ENCODE measurements at places on chromosomes 1 and 21. TPM values are rescaled to one million over a fixed set of nuclear protein-coding genes. Genes with fewer than 3 reads are reported as not detected.
A peak's percentile ranks its signal among the peaks of the same experiment; 100 is the strongest.

DNA sequence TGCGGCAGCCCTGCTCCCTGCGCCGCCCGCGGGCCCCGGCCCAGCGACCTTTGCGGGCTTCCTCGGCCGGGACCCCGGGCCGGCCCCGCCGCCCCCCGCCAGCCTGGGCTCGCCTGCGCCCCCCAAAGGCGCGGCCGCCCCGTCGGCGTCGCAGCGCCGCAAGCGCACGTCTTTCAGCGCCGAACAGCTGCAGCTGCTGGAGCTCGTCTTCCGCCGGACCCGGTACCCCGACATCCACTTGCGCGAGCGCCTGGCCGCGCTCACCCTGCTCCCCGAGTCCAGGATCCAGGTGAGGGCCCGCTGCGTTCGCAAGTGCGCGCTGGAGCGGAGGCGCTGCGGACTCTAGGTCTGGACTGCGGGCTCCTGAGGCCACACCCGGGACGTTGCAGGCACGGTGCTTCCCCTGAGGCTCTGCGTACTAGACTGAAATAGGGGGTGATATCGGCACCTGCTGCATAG lies 351 bp downstream of the MIXL1 start:
- ATAC-seq: peak; percentile 55

GRCh38 chr1:230581446-230582079 lies 60.7 kb upstream of the COG2 start:
- ATAC-seq: no peak

DNA sequence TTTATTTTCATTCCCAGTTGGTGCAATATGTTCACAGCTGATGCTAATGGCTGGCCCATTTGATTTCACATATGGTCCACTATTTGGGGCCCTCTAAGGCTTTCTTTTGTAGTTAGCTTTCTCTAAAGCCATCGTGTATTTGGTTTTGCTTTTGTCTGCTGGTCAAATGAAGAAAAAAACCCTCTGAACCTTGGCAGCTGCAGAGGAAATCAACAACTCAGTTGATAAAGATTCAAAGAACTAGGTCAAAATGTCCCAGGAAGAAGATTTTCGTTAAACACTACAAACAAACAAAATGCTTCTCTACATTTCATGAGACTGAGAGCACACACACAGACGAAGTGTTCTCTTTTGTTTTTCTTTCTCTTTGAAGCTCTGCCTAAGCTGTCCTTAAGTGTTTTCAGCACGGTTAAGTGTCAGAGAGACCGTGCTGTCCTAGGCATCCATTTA lies 655.0 kb downstream of the RWDD3 start:
- no peak for ATAC-seq

DNA sequence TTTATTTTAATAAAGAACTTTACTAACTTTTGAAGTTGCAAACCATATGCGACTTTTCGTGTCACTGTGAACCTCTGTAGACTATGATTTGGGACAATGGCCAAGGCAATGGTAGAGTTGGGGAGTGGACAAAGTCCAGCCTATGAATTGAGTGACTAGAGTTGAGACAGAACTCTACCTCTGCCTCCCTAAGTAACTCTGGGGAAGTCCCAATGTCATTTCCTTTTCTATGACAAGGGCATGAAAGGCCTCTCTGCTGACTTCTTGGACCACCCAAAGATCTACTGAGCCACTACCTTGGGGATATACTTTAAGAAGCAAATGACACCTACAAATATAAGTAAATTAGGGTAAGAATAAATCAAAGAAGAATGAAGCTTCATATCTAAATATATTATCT lies 19.3 kb downstream of the BEND5 start:
- no peak for ATAC-seq

- no peak for ATAC-seq
These were observed 109.6 kb downstream of the ENAH start for GRCh38 chr1:225543350-225543749.

The TMEM82 gene
- not detected for total RNA-seq

GRCh38 chr1:55286856-55287602 lies 71.9 kb upstream of the USP24 start:
- peak; percentile 78 for ATAC-seq

DNA sequence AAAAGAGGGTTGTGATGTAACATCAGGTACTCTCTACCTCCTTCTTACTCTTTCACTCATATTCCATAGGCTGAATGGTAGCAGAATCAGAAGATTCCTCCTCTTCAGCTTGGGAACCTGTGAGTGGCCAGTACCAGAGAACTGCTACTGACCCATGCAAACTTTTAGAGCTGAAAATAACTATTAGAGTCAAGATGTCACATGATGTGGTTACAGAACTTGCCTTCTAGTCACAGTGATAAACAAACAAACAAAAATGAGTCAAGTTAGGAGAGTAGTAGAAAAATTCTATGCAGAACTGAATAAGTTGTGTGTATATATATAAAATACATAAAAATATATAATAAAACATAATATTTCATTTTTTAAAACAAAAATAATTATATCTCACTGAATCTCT lies 47.6 kb upstream of the RGS1 start:
- no peak for ATAC-seq

- peak; percentile 98 for ATAC-seq
These were observed 184.5 kb upstream of the TMEM51 start for GRCh38 chr1:14969006-14969405.

The OR2L5 gene
- 0.09 TPM for total RNA-seq

DNA sequence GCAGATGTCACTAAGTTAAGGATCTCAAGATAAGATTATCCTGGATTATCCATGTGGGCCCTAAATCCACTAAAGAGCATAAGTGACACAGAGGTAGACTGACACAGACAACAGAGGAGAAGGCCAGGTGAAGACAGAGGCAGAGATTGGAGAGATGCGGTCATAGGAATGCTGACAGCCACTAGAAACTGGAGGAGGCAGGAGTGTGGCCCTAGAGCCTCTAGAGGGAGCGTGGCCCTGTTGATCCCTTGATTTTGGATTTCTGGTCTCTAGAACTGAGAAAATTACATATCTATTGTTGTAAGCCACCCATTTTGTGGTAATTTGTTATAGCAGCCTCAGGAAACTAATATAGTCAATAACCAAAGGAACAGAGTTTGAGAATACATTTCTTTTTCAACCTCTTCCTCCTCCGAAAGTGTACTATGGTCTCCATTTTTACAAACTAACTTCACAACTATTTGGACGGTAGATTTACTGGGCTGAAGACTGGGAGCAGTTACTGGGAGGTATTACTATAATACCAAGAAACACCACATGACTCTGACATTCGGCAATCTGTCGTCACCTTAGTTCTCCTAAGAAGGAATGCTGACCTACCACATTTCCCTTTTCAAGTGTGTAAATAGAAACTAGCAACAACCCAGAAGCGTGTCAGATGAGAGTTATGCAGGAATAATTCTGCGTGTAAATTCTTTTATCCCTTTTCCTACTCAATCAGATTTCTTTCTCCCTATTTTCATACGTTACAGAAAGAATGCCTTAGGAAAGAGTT lies 116.0 kb upstream of the ZNHIT6 start:
- no peak for ATAC-seq

GRCh38 chr1:78375996-78376395 lies 114.8 kb upstream of the PTGFR start:
- no peak for ATAC-seq

The DNAH14 gene
- total RNA-seq: 0.16 TPM

DNA sequence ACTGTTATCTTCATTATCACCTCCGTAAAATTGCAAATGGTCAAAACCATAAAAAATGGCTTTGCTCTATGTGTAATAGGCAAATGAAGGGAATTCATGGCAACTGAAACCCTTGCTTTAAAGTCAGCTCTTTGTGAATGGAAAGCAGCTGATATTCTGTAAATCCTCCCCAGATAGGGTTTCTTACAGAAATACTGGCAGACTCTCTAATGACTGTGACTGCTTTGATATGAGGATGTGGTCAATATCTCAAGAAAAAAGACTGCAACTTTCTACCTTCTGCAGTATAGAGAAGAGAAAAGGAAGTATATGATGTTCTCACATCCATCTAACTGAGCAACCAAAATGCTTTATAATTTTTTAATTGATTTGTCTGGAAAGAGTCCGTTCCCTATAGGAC lies 193.1 kb downstream of the ST6GALNAC3 start:
- peak; percentile 53 for ATAC-seq

The RHEX gene
- not detected for total RNA-seq

DNA sequence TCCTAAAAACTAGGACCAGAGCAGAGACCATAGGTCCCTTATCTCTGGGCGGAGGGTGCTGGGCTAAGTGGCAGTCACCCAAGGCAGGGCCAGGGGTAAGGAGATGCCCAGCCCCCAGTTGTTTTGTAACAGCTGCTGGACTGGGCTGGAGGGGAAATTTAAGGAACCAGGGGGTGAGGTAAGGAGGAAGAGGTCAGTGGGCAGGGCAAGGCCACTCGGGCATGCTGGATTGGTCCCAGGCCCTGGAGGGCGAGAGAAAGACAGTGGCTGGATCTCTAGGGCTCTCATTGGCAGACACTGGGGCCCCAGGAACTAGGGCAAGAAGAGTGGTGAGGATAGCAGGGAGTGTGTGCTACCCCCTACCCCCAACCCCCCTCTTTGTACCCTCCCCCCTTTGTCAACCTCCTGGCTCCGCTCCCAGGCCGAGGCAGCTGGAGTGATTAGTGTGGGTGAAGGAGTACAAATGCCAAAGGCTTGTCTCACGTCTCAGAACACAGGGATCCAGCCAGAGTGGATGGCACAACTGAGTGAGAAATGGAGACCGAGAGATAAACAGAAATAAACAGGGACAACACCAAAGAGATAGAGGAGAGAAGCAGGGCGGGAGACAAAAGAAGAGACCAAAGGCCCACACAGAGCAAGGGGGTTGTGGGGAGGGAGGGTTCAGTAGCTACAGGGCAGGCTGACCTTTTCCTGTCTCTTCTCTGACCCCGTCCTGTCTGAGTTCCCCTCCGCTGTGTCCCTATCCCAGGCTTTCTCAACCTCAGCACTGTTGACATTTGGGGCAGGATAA lies 20.5 kb upstream of the THRAP3 start:
- ATAC-seq: no peak

DNA sequence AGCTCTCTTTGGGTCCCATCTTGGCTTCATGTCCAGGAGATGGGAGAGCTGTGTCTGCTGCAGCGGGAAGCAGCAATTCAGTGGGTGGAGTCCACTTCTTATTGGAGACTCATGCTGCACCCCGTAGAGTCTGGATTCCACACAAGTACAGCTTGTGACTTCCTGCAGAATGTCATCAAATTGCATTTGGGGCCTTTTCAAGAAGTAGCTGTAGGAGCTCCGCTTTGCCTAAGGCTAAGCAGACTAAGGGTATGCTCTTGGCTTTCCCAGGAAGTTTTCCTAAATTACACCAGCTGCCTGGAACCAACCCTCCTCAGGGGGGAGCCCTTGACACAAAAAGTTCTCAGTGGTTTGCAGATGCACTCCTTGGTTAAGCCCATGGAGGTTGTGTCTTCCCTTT lies 5.7 kb upstream of the MOB3C start:
- no peak for ATAC-seq

DNA sequence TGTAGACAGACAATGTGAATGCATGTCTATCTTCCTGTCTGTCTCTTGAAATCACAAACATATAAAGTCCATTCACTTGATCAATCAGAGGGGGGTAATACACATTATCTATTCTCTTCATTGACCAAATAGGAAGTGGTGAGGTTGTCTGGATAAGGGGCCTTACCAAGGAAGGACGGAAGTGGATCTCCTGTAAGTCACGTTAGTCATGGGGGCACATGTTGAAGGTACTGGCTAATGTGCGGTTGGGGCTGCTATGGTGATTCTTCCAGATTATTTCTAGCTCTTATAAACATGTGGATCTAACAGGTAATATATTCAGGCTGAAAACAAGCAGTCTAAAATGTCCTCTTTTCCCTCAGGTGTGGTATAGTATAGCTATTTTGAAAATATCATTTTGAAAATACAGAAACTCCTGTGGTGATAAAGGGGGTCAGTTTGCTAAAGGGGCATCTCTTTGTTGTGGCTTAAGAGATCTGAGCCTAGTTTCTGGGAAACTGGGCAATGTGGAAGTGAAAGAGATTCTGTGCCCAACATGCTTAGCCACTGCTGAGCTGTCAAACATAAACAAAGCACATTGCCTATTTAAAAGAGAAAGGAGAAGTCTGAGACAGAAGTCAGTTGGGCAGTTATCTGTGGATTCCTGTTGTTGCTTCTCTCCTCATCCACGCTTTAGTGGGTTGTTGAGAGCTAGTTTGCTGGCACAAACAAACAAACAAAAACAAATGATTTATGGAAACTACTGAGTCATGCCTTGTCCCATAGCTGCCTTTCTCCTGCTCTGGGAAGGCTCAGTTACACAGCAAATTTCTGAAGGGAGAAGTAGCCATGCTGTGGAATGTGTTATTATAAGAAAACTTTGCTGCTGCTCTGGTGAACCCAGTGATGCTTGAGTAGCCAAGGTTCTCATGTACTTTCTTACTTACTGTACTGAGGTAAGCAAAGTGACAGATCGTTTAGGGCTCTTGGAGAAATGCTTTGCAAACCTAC lies 166.9 kb downstream of the HLX start:
- no peak for ATAC-seq
